ENCODE measurements at places on chromosomes 6 and 20.

DNA sequence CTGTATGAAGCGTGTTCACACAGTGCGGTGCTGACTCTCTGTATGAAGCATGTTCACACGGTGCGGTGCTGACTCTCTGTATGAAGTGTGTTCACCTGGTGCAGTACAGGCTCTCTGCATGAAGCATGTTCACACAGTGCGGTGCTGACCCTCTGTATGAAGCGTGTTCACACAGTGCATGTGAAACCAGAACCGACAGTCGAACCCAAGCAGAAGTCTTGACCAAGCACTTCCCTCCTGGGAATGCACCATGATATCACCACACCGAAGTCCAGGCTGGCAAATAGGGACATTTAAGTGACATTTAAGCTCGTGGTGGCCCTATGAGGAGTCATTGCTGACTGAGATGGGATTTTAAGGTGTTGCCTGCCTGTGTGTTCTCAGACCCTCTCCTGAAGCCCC, 11.3 kb upstream of the SERPINB1 start:
- DNase-seq, result no peak

DNA sequence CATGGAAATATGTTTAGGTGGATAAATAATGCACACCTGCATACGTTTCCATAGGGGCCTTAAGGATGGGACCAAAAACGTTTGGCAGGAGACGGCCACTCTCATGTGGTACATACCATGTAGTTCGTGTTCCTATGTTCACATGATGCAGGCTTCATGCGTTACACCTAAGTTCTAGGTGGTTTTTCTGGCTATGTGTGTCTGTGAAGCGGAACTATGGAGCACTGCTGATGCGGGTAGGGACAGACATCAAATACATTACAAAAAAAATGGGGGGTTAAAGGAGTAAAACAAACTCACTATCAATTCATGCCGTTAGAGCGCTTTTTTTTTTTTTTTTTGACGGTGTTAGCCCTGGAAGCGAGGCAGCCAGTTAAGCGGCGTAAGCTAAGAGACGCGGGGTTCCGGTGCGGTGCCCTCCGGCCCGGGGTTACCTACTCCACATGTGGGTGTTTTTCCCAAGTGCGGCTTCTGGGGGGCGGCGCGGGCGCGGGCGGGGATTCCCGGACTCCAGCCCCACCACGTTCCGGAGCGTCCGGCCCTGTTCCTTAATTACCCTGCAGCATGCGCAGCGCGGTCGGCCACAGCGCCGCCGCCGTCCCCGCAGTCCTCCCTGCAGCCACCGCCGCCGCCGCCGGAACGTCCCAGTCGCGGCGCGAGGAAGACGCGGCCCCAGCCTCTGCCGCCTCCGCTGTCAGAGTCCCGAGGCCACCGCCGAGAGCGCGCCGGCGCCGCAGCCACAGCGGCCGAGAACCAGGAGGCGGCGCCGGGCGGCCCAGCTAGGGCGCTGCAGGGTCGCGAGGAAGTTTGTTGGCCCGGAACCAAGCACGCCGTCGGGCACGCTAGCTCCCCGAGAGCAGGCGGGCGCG, 648 bp downstream of the COL19A1 start:
- DNase-seq, result peak; percentile 29

DNA sequence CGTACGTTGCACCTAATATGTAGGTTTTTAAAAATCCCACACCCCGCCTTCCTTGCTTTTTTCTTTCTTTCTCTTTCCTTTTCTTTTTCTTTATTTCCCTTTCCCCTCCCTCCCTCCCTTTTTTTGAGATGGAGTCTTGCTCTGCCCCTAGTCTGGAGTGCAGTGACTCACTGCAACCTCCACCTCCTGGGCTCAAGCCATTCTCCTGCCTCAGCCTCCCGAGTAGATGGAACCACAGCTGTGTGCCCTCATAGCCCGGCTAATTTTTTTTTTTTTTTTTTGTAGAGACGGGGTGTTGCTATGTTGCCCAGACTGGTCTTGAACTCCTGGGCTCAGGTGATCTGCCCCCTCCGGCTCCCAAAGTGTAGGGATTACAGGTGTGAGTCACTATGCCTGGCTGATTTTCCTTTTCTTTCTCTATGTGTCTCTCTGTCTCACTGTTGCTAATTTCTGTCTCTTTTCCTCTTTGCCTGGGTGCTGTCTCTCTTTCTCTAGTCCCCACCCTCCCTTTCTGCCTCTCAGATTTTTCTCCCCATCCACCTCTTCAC, 61.2 kb downstream of the SRC start:
- no peak for DNase-seq

DNA sequence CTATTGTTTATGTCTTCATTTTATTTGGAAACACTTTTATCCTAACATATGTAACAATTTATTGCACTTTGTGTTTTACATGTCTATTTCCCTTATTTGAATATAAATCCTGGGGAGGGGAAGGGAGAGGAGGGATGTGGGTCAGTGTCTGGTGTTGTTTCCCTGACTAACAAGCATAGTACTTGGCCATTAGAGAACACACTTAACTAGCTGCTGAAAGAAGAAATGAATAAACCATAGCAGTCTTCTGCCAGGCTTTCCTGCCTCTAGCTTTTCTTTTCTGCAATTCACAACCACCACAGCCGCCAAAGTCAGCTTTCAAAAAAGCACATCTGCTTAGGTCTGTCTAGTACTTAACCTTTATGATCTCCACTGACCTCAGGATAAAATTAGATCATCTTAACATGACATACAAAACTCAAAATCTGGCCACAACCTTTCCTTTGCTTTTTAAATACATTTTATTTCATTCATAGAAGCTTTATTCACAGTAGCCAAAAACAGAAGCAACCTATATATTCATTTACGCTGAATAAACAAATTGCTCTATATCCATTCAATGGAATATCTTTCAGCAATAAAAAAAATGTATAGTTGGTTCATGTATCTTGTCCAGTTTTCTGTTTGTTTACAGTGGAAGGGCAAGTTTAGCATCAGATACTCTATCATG, 16.3 kb downstream of the PDSS2 start:
- DNase-seq, result no peak

DNA sequence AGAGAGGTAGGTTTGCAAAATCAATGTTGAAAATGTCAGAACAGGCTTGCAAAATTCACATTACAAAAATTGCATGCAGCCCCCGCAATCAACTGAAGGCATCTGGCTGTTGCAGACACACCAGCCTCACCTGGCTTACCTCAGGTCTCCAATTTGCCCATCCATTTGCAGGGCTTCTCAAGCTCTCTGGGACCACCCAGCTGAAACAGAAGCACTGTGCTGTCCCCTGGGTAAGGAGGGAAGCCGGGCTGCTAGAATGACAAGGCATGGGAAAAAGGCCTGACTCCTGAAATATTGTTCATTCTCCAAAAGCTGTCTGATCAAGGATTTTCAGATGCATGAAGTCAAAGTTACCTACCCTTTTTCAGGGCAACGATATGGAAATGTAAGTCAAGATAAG, 52.6 kb upstream of the CD93 start:
- DNase-seq, result no peak

DNA sequence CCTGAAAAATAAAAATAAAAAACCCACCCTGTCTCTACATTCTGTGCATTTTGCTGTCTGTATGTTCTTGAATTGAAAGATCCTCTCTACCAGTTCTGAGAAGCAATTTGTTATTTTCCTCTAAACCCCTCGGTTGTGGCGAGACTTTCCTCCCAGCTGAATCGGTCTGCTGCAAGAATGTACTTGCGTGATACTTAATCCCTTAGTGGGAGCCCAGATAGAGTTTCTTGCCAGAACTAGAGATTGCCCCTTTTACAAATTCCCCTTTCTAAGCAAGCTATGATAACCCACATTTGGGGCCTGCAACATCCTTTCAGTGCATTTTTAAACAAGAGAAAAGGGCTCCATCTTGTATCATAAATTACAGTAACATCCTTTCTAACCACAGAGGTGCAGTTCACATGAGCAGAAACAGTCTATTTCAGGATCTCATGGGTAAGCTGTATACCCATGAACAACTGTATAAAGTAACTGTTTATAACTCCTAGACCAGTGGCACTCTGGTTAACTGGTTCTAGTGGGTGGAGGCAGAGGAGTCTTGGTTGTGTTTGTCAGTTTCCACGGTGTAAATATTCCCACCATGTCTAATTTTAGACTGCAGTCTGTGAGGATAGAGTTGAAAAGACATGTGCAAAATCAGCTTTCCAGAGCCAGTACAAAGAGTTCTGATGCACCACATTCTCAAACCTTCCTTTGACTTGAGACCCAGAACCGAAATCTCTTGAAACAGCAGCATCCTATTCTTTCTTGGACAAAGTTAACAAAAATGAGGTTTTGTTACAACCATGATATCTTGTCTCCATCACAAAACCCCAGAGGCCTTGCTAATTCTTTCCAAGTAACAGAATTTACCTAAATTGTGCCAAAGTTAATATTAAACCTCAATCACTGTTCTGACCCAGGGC, 113.1 kb upstream of the ZNF217 start:
- no peak for DNase-seq

DNA sequence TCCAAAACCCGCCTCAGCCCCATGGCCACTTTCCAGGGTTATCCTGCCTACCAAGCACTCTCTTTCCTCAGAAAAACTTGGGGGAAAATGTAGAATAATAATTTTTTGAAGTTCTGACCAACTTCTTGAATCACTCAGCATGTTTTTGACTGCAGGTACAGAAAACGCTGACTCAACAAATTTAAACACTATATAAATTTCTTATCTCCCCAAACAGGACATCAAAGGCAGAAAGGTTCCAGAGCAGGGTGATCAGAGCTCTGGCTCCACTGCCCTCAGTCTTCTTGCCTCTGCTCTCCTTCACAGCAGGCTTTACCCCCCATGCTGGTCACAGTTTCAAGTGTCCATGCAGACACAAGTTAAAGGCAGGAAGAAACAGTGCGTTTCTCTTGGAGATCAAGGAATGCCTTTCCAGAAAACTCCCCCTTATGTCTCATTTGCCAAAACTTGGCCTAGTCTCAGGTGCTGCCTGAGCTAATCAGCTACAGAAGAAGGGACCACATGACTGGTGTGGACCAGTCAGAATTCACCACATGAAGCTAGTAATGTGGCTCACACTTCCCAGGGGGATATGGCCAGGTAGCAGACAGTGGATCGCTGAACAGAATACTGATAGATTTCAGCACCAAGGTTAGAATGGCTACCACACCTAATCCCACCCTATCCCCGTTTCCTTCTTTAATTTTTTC, 24.4 kb upstream of the SLC17A3 start:
- no peak for DNase-seq

DNA sequence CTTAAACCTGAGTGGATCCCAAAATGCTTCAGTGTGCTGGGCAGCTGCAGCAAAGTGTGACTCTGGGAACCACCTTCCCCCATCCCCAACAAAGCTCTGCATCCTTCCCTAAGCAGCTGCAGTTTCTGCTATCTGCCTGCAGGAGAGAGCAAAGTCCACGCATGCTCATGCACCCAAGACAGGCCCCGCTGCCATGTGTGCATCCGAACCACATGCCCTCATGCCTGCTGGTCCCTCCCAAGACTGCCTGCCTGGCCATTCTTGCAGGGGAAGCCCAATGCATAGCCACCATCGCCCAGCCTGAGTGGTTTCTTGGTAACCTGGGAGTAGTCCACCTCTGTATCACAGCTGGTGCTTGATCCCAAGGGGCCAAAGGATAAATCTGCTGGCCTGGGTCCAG, 94.3 kb upstream of the OLIG3 start:
- DNase-seq, result no peak

Measured in T follicular helper cell (primary cell).